ENCODE measurements at places on chromosomes 3 and 15.

GRCh38 chr3:46851364-46852333, 11.6 kb downstream of the MYL3 start:
- no peak for DNase-seq

GRCh38 chr3:181933052-181933618, 221.4 kb downstream of the SOX2 start:
- no peak for DNase-seq

GRCh38 chr3:71813704-71814103, 28.8 kb upstream of the PROK2 start:
- DNase-seq, result no peak

GRCh38 chr3:23991683-23992628, 46.9 kb downstream of the NR1D2 start:
- no peak for DNase-seq

DNA sequence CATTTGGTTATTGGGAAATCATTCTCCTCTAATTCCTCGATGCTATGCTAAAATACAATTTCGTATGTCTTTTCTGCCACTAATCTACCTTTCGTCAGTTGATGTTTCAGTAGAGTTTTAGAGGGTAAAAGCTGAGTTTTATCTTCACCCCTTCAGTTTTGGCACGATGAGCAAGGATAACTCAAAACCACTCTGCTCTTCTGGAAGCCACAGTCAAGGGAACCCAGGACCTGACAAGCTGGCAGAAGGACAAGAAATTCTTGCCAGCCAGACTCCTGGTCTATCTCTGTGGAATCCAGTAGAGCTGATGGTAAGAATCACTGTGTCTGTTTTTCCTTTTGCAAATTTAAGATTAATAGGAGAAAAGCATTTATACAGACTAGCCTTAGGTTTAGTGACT, 414.4 kb upstream of the LRRC3B start:
- DNase-seq, result no peak

DNA sequence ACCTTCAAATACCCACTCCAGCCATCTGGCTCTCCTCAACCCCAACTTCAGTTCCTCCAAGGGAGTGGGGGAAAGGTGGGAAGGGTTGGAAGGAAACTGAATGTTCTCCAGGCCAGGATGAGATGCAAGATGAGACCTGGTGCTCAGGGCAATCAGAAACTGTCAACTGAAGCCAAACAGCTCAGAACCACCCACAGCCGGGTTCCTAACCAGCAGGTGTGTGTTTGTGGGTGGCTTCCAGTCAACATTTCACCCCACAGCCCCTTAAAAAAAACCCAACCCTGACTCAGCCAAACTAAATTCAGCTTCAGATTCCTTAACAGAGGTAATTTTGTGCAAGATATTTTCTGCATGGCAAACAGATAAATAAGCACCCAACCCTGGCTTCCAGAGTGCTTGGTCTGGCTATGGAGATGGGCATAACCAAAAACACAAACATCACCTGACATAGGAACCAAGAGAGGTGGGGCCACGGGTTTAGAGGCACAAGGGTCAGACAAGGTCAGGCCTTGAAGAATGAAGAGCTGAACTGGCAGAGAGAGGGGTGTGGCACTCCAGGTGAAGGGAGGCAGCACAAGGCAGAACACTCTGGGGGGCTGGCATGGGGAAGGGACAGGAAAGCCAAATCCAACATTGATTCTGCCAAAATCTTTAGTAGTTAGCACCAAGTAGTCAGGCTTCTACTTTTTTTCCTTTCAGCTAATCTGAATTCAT, 34.7 kb downstream of the ZNF445 start:
- DNase-seq, result no peak

GRCh38 chr15:57832183-57832582, 125.7 kb downstream of the POLR2M start:
- no peak for DNase-seq

DNA sequence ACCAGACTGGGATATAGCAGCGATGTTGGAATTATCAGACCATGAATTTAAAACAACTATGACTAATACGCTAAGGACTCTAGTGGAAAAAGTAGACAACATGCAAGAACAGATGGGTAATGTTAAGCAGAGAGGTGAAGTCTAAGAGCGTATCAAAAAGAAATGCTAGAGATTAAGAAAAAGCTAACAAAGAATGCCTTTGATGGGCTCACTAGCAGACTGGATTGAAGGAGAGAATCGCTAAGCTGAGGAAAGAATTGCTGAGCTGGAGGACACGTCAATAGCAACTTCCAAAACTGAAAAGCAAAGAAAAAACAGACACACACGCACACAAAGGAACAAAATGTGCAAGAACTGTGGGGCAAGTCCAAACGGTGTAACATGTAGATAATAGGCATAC, 20.0 kb upstream of the CMTM6 start:
- no peak for DNase-seq

GRCh38 chr15:38720893-38721567, 156.4 kb upstream of the RASGRP1 start:
- no peak for DNase-seq

DNA sequence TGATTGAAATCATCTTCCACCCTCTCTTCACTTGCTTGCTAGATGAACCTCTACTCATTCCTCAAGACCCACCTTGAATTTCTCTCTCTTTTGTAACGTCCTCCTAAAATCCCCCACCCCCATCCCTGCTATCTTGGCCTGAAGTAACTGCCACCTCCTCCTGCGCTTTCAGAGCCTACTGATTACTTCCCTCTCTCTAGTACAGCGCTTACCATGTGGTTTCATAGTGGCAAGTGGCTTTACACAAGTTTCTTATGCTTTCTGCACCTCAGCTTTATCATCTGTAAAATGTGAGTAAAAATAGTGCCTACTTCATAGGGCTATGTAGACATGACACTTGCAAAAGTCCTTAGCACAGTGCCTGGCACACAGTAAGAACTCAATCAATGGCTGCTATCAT, 28.7 kb upstream of the DAZL start:
- no peak for DNase-seq

DNA sequence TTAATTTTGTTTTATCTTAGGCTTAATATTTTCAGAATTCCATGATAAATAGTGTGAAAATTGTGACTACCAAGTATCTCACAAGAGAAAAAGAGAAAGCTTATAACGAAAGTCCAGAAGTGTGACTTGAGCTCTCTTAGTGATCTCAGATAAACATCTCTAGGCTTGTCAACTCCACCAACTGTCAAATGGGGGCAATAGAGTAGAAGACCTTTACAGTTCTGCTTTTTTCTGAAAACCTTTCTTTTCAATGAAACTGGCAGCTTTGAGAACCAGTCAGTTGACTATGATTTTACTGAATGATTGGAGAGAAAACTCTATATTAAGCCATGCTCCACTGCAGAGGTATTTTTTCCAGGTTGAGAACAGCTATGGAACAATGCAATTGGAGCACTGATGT, 119.2 kb upstream of the TP63 start:
- DNase-seq, result no peak

GRCh38 chr3:193470710-193471109, 84.0 kb downstream of the ATP13A4 start:
- no peak for DNase-seq

Data from activated CD4-positive, alpha-beta T cell treated with anti-CD3 and anti-CD28 coated beads, Interleukin-2, amount 50 U/mL, for 24 hours (primary cell).